KBM-7 (cell line): ENCODE measurements at places on chromosomes 3 and 15.

GRCh38 chr15:71386448-71387236, 271.4 kb downstream of the THSD4 start:
- DNase-seq = no peak

DNA sequence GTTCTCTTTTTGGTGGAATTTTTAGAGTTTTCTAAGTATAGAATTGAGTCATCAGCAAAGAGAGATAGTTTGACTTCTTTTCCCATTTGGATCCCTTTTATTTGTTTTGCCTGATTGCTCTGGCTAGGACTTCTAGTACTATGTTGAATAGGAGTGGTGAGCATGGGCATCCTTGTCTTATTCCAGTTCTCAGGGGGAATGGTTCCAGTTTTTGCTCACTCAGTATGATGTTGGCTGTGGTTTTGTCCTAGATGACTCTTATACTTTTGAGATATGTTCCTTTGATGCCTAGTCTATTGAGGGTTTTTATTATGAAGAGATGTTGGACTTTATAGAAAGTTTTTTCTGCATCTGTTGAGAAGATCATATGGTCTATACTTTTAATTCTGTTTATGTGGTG, 72.5 kb downstream of the TNFAIP8L3 start:
- no peak for DNase-seq

DNA sequence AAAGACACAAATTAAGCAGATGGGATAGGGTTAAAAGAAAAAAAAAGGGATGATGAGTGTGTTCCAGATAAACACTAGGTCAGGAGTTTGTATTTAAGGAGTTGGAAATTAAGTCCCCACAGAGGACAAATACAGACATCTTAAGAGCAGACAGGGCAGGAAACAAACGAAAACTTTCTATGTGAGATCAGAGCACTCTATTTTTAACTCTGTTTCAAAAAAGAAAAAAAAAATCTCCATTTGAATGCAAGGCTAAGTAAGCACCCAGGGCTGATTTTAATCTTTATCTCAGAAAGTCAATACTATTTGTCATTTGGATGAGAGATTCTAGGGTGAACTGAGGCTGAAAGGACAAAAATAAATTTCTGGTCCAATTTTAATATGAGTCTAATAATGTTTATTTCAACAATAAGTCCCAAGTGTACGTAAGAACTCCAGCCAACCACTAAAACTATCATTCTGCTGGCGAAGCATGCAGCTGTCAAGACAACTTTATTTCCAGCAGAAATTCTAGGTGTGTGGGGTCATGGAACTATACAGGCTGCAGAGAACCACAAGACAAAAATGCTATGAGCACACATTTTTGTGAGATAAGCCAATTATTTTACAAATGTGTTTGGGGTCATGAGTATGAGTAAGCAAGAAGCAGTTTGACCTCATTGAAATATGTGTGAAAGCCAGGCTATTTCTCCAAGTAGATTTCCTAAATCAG, 186.1 kb downstream of the FMN1 start:
- no peak for DNase-seq

GRCh38 chr3:53122933-53123305, 7.3 kb downstream of the RFT1 start:
- DNase-seq = no peak
